ENCODE measurements at places on chromosomes 5 and 9.

GRCh38 chr9:121698627-121699570 is 47.5 kb downstream of the DAB2IP start:
- DNase-seq = peak; percentile 58

DNA sequence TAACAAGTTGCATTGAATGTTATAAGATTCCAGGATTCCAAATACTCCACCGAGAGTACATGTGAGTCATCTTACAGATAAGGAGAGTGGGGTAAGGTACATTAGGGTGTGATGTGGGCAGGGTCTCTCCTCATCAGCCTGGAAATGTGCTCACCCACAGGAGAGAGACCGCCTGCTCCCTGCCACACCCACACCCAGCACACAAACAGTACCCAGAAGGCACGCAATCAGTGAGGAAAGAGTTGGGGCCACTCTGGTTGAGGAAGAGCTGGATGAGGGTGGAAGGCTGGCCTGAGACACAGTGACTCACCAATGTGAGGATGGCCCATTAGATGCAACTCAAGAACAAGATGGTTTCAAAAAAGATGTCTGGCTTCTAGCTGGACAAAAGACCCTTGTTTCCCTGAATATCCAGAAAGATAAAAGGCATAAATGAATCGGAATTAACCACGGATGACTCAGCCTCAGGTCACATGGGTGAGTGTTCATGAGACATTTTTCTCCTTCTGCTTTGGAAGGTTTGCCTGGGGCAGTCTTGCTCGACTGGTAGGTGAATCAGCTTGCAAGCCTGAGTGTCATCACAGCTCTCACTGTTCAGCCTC is 51.1 kb upstream of the LHFPL2 start:
- DNase-seq = no peak

DNA sequence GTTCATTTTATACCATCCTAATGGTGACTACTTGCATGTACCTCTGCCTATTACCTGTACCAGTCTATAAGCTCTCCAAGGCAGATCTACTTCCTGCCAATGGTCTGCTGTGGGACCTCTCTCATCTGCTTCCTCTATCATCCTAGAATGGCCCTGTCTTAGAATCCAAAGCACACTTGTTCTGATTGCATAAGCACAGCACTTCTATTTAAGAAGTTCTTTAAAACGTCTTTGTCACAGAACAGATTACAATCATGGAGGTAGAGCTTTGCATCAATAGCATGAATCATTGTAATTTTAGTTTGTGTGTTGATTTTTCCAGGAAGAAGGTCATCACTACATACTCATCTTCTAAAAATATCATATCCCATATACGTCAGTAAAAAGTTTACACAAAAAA is 131.8 kb upstream of the ACOT12 start:
- no peak for DNase-seq

DNA sequence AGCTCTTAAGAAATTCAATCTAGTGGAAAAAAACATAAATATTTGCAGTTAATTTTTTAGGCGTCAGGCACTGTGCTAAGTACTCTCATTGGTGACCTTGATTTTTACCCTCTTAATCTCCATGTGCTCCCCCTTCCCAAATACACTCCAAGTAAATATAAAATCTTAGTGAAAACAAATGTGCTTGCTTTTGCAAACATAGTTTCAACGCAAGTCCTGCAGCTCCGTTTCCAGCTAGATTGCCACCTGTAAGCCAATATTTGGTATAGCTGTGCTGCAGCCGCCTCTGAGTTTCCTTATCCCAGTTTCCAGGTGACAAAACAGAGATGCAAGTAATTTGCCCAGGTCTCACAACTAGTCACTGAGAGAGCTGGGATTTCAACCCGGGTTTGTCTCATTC is 1.9 kb upstream of the MTMR12 start:
- no peak for DNase-seq

GRCh38 chr9:15153961-15154360 is 153.1 kb downstream of the TTC39B start:
- no peak for DNase-seq

DNA sequence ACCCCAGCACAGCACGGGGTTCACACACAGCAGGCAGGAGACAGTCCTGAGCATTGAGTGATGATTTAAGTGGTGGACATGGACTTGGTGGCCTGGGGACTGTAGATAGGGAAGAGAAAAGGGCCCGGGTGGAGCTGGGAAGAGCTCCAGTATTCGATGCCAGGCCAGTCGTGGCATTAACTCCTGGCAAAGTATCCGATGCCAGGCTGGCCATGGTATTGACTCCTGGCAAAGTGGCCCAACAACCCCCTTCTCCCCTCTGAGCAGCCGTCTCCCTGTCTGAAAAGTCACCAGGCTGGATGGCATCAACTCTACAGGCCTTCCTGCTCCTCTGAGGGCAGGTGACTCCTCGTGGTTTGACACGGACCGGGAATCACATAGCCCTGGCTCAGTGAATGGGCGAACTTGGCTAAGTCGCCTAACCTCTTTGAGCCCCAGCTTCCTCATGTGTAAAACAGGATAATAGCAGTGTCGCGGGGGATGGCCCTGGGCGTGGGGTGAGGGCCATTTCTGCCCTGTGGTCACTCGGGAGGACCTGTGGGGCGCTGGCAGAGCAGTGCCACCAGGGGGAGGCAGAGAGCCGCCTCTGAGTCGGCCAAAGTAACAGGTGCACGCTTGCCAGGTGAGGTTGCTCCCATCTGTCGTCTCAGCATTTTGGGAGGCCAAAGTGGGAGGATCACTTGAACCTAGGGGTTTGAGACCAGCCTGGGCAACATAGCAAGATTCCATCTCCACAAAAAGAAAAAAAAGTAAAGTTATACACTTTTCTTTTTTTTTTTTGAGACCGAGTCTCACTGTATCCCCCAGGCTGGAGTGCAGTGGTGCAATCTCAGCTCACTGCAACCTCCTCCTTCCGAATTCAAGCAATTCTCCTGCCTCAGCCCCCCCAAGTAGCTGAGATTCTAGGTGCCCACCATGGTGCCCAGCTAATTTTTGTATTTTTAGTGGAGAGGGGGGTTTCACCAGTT is 5.7 kb upstream of the SEC16A start:
- peak; percentile 79 for DNase-seq

GRCh38 chr9:100670719-100671118 is 92.8 kb downstream of the CAVIN4 start:
- no peak for DNase-seq

DNA sequence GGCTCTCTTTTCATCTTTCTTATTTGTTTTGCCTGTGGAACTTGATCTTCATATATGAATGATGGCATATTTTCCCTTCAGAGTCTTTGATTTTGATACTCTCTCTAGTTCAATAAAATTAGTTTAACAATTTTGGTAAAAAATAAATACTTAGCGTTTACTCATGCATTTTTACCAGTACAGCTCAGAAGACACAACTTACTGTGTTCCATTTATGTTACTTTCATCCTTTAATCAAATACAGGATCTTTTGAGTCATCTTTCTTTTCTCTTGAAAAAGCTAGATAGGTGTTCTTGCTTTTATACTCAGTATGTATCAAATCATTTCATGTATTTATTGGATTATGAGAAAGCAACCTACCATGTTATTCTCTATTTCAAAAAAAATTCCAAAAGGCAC is 47.1 kb upstream of the RICTOR start:
- DNase-seq = no peak

DNA sequence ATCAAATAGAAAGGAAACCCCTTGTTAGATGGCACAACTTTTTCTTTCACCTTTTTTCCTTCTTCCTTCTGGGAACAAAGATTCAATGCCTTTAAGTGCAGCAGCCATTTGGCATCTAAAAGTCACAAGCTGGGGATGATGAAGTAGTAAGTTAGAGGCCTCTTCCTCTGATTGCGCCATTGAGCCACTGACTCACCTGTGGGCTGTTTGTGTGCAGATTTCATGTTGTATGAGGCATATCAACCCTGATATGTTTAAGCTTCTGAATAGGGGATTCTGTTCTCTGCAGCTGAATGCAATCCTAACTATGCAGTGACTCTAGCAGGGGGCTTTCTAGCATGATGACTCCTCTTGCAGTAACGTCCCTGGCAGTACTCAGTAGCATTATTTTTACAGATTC is 599.9 kb downstream of the CSNK1G3 start:
- no peak for DNase-seq

GRCh38 chr5:130206686-130207085 is 302.4 kb downstream of the CHSY3 start:
- no peak for DNase-seq

GRCh38 chr9:109990541-109990940 is 210.5 kb downstream of the PALM2AKAP2 start:
- no peak for DNase-seq

DNA sequence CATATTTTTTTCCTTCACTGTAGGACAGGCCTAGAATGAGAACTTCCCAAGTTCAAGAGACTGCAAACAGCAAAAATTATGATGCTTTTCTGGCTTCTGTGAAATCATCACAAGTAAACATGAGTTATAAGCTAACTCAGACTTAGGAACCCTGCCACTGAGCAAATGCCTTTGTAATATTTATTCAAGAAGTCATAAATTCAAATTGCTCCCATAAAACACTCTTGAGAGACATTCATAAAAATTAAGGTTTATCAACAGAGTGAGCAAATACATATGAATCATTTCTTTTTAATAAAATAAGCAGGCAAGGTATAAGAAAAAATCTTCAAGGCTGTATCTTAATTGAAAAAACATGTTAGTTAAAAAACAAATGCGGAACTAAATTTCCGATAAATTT is 124.2 kb downstream of the GNA14 start:
- no peak for DNase-seq

GRCh38 chr9:27205198-27205597 is 91.8 kb downstream of the EQTN start:
- DNase-seq = no peak

- no peak for DNase-seq
These were observed 7.9 kb downstream of the QSOX2 start for GRCh38 chr9:136237486-136238341.

- DNase-seq = no peak
These were observed 2.4 kb upstream of the CDO1 start for GRCh38 chr5:115818821-115819220.

GRCh38 chr9:126700296-126700695 is 86.6 kb downstream of the LMX1B start:
- no peak for DNase-seq

DNA sequence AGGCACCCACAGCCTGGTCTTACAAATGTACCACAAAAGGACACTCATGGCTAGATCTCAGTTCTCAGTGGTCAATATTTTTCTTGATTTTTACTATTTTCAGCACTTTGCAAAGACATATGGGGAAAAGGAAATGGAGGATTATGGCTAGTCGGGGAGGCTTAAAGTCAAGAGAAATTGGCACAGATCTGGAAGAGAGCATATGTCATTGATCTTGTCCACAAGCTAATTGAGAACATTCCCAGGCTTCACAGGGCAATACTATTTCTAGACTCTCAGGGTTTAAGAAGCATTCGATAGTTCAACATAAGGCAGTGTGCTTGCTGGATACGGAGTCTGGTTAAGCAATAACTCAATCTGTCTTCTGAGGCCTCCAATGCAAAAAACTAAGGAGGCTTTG is 285.8 kb downstream of the ZNF608 start:
- no peak for DNase-seq

DNA sequence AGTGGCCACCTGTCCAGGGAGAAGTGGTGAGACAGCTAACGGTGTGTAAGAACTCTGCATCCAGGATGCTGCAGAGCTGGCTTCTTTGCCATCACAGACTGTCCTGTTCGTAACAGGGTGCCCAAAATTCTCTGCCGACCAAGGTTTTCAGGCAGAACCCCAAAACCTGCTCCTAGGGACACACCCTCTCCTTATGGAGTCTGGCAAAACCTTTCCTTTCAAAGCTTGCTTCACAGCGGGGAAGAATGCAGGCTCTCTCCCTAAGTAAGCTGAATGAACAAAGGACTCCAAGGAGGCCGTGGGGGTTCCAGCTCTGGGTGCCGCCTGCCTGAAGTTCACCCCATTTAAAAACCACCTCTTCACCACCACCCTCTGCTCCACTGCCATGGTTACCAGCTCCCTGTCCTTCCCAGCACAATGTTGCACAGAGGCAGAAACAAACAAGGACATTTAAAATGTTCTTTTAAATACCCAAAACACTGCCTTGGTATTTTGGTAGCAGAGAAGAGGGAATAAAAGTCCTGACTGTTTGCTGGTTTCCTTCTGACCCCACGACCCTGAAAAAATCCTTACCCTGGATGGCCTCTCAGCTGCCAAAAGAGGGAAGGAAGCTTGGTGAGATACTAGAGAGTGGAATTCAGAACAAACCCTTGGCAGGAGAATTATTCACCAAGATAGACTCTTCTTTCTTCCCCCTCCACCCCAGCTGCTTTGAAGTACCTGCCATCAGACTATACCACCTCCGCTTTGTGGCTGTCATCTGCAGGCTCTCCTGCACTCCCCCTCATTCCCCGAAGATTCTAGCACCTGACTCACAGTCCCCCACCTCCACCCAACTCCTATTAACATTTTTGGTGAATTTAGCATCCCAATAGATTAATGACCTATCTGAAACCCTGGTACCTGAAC is 7.1 kb upstream of the KLF9 start:
- peak; percentile 54 for DNase-seq

- DNase-seq = no peak
These were observed 191.4 kb downstream of the MTRR start for GRCh38 chr5:8060235-8060952.

GRCh38 chr9:91536211-91536691 is 112.6 kb upstream of the NFIL3 start:
- DNase-seq = no peak

DNA sequence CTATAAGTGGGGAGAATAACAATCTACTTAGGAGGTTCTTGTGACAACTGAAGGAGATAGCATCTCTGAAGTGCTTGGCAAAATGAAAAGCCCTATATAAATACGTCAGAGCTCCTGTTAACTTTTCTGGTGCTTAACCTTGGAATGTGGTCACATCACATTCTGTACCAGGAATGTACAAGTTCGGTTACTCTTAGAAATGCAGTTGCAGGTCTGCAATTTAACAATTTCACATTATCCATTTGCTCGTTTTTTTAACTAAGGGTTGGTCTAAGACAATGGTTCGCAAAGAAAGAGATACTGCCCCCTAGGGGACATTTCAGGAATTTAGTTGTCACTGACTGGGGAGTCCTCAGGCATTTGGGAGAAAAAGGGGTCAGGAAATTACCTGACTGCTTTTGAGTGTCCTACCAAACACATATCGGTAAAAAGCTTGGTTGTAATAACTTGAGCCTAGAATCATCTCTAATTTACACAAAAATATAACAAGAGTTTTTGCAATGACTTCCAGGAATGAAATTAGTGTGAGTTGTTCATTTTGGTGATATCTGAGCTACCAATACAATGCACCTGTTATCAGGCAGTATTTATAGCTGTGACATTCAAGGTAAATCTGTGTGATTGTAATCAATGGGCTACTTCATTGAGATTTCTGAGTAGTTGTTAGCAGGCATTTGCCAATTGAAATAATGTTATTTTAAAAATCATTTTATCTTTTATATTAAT is 5.4 kb upstream of the HBEGF start:
- DNase-seq = peak; percentile 87

GRCh38 chr5:80348171-80348570 is 28.4 kb downstream of the SPZ1 start:
- DNase-seq = no peak

Data from CD4-positive, alpha-beta T cell treated with Interleukin-10 for 1 hour (primary cell).